T-helper 2 cell treated with Interferon-gamma antibody and Interleukin-4, amounts not matched to agents 5 μg/mL and 100 μg/mL, for 36 hours (primary cell): ENCODE measurements at places on chromosomes 2 and 18.

DNA sequence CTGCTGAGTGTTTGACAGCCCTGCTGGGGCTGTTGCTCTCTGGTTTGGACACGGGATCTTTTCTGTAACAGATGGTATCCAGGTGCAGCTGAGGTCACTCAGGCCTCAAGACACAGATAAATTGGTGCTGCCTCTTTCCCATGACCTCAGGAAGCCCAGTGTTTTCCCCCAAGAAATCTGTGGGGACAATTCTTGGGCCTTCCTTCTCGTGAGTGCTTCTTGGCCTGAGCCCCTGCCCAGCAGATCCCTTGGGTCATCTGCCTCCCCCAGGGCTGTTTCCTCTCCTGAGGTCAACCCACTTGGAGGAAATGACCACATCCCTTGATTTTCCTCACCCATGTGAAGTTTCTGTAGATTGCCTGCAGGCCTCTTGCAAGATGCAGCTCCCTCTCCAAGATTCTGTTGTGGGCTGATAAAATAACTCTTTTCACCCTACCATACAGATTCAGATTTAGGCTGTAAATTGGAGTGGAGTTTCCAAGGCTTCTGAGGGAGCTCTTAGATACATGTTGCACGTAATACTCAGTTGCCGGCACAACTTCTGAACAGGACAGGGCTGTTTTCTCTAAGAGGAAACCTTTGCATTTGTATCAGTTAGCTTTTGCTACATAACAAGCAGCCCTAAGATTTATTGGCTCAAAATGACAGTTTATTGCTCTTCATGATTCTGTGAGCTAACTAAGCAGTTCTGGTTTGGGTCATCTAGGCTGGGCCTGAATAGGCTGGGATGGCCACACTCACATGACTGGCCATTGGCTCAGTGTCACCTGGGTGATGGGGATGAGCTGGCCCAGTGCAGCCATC lies 13.1 kb downstream of the ZAP70 start:
- no peak overlapping the region for H3K4me3 ChIP-seq
- H3K27me3 ChIP-seq, result no peaks in the 10 kb centered on the region
- DNase-seq, result no peak
- peaks cover 86% of the 10 kb centered on the region for H3K36me3 ChIP-seq
- no peak overlapping the region for H3K27ac ChIP-seq

GRCh38 chr2:8475349-8476031 lies 206.4 kb upstream of the ID2 start:
- H3K27me3 ChIP-seq, result no peaks in the 10 kb centered on the region
- H3K4me1 ChIP-seq, result peaks cover 82% of the 10 kb centered on the region
- H3K27ac ChIP-seq, result no peak overlapping the region
- peaks cover 19% of the 10 kb centered on the region for H3K36me3 ChIP-seq
- peak; percentile 46 for DNase-seq
- peak overlapping the region; percentile 3 for H3K4me3 ChIP-seq

- no peaks in the 10 kb centered on the region for H3K27me3 ChIP-seq
- no peak for DNase-seq
- H3K36me3 ChIP-seq, result no peaks in the 10 kb centered on the region
- H3K4me1 ChIP-seq, result no peaks in the 10 kb centered on the region
- no peak overlapping the region for H3K4me3 ChIP-seq
Measured at GRCh38 chr2:81196933-81197628, 892.5 kb upstream of the LRRTM1 start.

DNA sequence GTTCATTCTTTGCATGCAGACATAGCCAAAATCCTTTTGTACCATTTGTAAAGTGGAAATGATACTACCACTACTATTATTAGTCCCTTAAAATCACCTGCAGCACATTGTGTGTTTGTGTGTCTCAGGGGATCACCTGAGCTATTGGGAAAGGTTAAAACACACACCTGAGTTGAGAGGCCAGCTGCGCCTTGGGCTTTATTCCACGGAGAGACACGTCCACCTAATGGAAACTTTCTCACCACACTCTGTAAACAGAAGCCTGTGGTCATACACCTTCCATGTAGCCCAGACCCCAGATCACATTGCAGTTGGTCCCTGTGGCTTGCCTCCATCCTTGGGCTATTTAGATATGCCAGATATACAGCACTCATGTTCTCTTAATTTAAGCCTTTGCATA lies 81.8 kb upstream of the SH3BP4 start:
- no peak overlapping the region for H3K4me3 ChIP-seq
- no peak for DNase-seq
- no peaks in the 10 kb centered on the region for H3K36me3 ChIP-seq
- peaks cover 10% of the 10 kb centered on the region for H3K27me3 ChIP-seq
- H3K4me1 ChIP-seq, result peaks cover 2% of the 10 kb centered on the region

GRCh38 chr18:62802523-62802922 lies 87.2 kb downstream of the PHLPP1 start:
- no peaks in the 10 kb centered on the region for H3K36me3 ChIP-seq
- peaks cover 18% of the 10 kb centered on the region for H3K4me1 ChIP-seq
- H3K4me3 ChIP-seq, result no peak overlapping the region
- H3K27ac ChIP-seq, result no peak overlapping the region
- DNase-seq, result no peak

DNA sequence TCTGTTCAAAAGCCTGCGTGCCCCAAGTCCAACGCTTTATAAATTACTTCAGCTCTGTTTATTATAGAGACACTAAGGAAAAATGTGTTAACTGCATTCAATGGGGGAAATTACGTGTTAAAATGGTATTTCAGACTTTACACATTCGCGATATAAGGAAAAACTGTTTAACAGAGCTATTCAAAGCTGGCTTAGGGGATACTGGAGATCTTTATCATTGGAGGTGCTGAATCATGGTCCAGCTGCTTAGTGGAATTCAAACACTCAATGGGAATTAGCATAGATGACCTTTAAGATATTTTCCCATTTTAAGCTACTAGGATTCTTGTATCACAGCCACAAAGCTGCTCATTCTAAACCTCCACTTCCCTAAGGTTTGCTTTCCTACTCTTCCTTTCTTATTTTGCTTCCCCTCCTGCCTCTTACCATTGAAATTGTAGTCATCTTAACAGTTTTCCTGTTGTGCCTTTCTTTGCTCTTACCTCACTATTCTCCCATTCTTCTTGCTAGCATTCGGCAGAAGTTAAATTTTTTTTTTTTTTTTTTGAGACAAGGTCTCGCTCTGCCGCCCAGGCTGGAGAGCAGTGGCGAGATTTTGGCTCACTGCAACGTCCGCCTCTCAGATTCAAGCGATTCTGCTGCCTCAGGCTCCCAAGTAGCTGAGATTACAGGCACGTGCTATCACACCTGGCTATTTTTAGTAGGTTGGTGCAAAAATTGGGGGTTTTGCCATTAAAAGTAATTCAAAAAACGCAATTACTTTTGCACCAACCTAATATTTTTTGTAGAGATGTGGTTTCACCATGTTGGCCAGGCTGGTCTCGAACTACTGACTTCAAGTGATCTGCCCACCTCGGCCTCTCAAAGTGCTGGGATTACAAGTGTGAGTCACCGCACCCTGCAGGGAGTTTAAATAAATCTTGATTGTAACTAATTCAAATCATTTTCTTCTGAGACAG lies 6.5 kb downstream of the SULT6B1 start:
- DNase-seq, result no peak
- no peaks in the 10 kb centered on the region for H3K36me3 ChIP-seq
- H3K27me3 ChIP-seq, result peaks cover 47% of the 10 kb centered on the region
- no peak overlapping the region for H3K27ac ChIP-seq
- no peak overlapping the region for H3K4me3 ChIP-seq
